HCEC 1CT (cell line): ENCODE measurements at places on chromosomes 2 and 18.

DNA sequence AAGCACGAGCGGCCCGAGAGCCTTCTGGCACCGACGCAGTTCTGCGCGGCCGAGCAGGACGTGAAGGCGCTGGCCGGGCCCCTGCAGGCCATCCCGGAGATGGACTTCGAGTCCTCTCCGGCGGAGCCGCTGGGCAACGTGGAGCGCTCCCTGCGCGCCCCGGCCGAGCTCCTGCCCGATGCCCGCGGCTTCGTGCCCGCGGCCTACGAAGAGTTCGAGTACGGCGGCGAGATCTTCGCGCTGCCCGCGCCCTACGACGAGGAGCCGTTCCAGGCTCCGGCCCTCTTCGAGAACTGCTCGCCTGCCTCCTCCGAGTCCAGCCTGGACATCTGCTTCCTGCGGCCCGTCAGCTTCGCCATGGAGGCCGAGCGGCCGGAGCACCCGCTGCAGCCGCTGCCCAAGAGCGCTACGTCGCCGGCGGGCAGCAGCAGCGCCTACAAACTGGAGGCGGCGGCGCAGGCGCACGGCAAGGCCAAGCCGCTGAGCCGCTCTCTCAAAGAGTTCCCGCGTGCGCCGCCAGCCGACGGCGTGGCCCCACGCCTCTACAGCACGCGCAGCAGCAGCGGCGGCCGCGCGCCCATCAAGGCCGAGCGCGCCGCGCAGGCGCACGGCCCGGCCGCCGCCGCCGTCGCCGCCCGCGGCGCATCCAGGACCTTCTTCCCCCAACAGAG is 70.4 kb downstream of the ARHGEF33 start:
- DNase-seq = peak; percentile 37

GRCh38 chr2:219247678-219248642 is 2.7 kb downstream of the STK16 start:
- DNase-seq = no peak

GRCh38 chr18:63951302-63951705 is 2.2 kb downstream of the HMSD start:
- DNase-seq = peak; percentile 67

DNA sequence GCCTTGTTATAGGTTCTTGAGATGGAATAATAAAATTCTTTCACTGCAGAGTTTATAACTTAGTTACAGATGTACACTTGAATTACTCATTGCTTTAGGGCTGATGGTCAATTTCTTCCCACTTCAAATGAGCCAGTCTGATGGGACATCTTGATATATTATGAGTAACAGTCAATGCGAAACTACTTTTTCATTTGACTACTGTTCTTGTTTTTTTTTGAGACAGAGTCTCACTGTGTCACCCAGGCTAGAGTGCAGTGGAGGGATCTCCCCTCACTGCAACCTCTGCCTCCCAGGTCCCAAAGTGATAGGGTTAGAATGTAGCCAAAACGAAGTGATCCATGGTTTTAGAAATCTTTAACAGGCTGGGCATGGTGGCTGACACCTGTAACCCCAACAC is 57.1 kb downstream of the ST3GAL5 start:
- no peak for DNase-seq

DNA sequence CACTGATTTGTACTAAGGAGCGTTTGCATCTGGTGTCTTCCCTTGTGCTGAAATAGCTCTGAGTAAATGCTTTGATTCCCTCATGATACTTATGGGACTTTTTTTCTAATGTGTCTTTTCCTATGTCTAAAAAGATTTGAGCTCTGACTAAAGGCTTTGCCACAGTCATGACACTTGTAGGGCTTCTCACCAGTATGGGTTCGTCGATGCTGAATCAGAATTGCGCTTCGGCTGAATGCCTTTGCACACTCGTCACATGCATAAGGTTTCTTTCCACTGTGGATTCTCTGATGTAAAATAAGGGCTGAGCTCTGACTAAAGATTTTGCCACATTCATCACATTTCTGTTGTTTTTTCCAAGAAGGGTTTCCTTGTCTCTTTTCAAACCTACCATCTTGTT is 8.0 kb downstream of the ZNF396 start:
- no peak for DNase-seq
